Uterine smooth muscle cell (primary cell): ENCODE measurements at places on chromosomes 4 and X. TPM values are rescaled to one million over a fixed set of nuclear protein-coding genes. Genes with fewer than 3 reads are reported as not detected.

Gene PDLIM3
- total RNA-seq = 5.2 and 9.3 TPM in 2 replicates

Gene ZNF718
- 8.2 and 9.2 TPM in 2 replicates for total RNA-seq

Gene N4BP2
- 7.4 and 8.0 TPM in 2 replicates for total RNA-seq

Gene ABLIM2
- total RNA-seq = 0.25 TPM in 1 of 2 replicates, not detected in the other
